ENCODE measurements at places on chromosomes 5 and 9. TPM values are rescaled to one million over a fixed set of nuclear protein-coding genes. Genes with fewer than 3 reads are reported as not detected.

The SMAD5 gene
- 35.8 TPM for total RNA-seq

The AMBP gene
- 0.84 TPM for total RNA-seq

The PLAC8L1 gene
- total RNA-seq = 0.64 TPM

The BARHL1 gene
- total RNA-seq = not detected

The CAVIN4 gene
- total RNA-seq = 92.3 TPM

The GPRIN1 gene
- total RNA-seq = 0.30 TPM

The DDX4 gene
- total RNA-seq = 0.18 TPM

The ANKRD20A1 gene
- total RNA-seq = 0.55 TPM

DNA sequence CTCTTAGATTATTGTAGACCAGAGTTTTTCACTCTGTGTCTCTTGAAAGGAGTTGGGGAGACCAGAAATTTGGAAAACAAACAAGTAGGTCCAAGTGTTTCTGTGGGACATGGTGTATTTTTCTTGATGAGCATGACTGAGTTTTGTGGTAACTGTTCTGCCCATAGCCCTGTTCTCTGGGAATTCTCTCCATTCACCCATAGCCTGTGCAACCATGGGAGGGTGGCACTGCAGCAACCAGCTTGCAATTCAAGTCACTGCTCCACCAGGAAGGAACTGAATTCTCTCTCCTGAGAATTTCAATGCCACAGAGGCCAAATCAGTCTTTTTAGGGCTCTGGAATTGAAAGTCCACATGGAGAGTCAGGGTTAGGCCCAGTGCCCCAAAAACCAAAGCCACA lies 475.3 kb upstream of the TRPC7 start:
- DNase-seq = no peak

GRCh38 chr5:181181650-181182565 lies 23.1 kb downstream of the TRIM7 start:
- peak; percentile 80 for DNase-seq

GRCh38 chr9:116736399-116737151 lies 49.5 kb downstream of the TRIM32 start:
- DNase-seq = no peak

DNA sequence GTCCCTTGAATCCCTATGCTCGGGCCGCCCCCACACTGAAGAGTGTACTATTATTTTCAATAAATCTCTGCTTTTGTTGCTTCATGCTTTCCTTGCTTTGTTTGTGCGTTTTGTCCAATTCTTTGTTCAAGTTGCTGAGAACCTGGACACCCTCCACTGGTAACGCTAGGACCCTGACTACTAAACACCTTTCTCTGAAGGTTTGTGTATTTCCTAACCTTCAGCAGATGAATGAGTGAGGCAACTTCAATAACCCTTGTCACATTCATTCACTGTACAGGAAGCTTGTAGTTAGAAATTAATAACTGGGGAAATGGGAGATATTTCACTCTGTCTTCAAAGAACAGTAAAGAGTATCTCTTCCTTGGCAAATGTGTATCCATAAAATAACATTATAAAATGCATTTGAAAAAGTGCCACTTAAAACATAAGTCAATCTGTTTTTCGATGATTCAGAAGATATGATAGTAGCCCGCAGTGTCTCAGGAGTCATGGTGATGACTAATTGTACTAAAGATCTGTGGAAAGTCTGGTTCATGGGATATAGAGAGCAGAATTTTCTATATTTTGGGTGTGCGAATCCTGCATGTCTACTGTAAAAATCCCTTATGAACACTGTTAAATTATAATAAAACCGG lies 43.2 kb upstream of the ANKH start:
- no peak for DNase-seq

DNA sequence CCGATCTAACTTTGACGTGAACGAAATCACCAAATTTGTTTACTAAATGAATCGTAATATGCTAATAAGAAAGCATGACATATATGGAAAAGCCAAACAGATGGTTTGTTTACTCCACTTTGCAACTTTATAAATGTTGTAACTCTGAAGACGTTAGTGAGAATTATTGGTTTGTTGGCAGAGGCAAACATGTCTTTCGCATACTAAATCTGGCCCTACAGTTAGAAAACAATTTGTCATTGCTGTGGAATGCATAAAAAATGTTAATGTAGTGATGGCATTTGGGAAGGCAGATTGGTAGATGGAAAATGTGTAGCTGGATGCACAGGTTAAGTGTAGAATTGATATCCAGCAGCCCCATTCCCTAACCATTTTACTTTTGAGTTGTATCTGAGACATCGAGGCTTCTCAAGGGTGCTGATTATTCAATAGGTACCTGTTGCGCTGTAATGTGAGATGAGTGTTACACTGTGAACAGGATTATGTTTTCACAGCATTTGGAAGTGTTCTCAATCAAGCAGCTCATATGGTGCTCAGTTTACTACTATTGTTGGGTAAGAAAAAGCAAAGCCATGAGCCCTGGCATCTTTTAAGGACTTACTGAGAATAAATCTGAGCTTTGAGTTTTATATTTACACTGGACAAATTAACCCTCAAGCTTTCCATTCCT lies 444.8 kb downstream of the BNC2 start:
- DNase-seq = no peak

- DNase-seq = no peak
Measured at GRCh38 chr5:54148858-54149257, 161.5 kb downstream of the ARL15 start.

DNA sequence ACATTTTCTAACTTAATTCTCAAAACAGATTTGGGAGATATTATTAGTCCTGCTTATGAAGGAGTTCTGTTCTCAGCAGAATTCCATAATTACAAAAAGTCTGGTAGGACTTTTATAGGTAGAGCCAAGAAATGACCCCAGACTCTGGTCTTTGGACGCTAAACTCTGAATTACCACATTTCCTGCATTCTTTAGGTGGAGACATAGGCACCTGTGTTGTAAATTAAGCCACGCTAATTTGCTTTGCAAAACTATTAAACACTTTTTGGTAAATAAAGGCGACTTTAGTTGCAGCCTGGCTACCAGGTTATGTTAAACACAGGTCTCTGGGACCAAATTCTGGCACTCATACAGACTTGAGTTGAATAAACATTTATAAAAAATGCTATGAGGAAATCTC lies 77.7 kb downstream of the C9orf152 start:
- no peak for DNase-seq

- DNase-seq = no peak
Measured at GRCh38 chr9:35271637-35272036, 109.8 kb downstream of the UNC13B start.

- DNase-seq = no peak
Measured at GRCh38 chr5:180172447-180173197, 36.4 kb downstream of the RASGEF1C start.

GRCh38 chr9:77598991-77599390 lies 49.1 kb downstream of the GNA14 start:
- DNase-seq = no peak

GRCh38 chr9:112403614-112404201 lies 23.8 kb downstream of the HSDL2 start:
- no peak for DNase-seq

GRCh38 chr9:7794196-7794595 lies 5.4 kb downstream of the DMAC1 start:
- DNase-seq = no peak

Measured in psoas muscle (tissue), 8 donors.